ENCODE measurements at places on chromosomes 1 and 21.

DNA sequence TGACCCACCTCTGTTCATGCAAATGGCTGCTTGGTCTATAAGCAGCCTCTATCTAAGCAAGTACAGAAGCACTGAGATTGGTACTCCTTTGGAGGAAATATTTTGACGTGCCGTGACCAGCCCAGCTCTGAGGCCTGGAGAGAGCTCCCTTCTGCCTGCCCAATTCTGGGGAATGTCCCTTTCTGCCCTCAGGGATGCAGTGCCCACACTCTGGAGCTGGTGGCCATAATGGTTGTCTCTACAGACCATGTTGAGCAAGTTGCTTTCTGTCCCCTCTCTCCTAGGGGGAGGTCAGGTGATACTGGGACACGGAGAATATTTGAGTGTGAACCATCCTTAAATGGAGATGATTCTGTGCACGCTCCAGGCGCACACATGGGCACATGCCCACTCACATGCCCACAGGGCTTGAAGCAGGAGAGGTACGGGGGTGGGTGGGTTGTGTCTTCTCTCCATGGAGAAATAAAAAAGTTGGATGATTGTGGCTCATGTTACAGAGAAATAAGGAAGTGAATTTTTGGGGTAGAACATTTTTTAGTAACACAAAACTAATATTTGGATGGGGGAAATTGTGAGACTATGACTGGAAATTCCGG is 13.9 kb upstream of the ALPL start:
- no peak for DNase-seq

DNA sequence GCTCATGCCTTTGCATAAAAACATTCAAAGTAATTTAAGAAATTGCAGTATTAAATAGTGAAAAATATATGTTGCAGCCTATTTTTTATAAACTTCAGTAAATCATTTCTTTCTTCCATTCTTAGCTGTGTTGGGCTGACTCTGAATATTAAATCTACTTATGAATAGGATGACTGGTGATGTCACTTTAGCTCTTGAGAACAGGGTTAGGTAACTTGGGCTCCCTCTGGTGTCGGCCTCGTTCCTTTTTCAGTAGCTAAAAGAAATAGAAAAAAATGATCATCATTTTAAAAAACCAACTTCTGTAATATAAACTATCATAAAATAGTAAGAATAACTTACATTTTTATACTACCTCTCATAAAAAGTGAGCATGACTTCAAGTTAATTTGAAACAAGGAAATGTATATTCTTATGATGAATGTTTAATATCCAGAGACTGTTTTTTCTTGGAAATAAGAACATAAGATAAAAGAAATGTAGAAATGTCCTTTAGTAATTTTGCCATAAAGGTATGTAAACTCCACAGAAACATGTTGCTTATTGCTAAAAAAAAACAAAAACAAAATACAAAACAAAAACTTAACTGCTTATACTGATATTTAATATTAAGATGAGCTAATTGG is 26.8 kb upstream of the NCAM2 start:
- no peak for DNase-seq

DNA sequence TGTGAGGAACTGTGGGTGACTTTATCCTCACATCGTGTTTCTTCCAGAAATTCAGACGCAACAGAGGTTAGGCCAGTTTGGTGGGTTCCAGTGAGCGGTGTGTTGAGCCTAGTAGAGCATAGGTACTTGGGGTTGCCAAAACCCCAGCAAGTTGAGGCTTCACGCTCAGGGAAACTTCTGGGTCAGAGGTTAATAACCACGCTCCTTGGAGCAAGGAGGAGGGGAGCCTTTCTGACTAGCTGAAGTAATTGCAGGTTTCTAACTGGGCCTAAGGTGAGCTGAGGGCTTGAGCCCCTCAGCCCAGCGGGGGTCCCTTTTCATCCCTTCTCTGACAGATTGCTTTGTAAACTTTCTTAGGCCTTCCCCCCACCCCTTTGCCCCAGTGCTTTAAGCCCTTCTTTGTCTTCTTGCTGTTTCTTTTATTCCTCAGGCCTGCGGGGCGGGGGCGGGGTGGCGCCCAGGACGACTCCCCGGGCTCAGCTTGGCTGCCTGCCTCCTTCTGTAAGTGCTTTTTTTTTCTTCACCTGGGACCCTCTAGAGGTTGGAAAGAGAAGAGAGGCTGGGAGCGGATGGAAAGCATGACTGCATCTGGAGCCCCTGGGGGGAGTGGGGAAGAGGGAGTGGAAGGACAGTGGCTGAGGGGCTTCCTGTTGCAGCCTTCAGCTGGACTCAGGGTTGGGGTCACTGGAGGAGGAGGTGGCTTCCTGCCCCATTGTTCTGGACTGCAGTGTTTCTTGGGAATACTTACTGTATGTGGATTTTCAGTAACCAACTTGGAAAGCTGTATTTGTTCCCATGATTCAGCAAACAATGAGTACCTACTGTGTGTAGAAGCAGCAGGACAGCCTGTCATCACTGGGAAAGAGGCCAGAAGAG is 1.3 kb upstream of the ZNF436 start:
- no peak for DNase-seq

DNA sequence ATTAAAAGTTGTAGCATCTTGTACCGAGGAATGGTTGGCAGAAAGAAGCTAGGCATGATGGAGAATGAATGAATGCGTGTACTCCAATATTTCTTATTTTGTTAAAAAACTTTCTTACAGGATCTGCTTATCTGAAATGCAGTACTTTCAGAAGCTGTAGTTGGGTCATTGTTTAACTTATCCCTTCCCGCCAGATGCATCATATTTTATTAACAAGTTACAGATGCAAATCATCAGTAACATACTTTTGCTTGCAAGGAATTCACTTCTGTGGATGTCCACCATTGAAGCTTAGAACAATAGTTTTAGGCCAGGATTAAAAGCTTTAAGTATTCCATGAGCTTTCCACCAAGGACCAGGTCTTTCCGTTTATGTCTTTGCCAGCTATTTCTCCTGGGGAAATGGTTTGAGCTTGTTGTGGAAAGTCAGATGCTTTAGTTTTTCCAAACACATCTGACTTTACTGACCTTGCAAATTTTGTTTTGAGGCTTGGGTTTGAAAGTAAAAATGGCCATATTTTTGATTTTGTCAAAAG is 65.4 kb downstream of the PATJ start:
- DNase-seq = no peak

DNA sequence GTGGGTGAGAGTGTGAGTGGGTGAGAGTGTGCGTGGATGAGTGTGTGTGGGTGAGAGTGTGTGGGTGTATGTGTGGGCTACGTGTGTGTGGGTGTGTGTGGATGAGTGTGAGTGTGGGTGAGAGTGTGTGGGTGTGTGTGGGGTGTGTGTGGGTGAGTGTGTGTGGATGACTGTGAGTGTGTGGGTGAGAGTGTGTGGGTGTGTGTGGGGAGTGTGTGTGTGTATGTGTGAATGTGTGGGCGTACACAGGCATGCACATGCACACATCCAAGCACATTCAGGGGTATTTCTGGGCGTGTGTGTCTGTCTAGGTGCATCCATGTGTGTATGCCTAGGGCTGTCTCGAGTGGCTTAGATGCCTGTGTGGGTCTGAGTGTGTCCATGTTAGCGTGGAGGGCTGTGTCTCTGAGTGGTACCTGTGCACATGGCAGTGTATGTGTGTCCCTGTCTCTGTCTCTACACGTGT is 14.0 kb downstream of the SDC3 start:
- DNase-seq = no peak

DNA sequence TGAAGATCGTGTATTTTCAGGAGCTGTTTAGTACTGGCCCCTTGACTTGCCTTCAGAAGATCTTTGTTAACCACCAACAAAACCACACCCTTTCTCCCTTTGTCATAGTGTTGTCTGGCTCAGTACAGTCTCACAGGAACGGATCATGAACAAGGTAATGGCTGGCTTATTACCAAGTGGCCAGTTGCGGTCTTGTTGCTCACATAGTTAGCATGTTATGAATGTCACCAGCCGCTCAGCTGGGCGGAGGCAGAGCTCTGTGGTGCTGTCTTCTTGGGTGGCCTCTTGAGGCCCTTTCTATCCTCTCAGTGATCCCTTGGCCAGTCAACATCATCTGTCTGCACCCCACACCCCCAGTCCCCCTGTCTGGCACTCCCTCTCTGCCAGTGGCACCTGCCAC is 21.4 kb downstream of the CNIH3 start:
- no peak for DNase-seq

GRCh38 chr1:47332779-47333577 is 612 bp upstream of the CMPK1 start:
- no peak for DNase-seq

- DNase-seq = no peak
Measured at GRCh38 chr1:75745276-75745675, 20.8 kb downstream of the ACADM start.

Measured in activated naive CD8-positive, alpha-beta T cell treated with anti-CD3 and anti-CD28 coated beads, Interleukin-2, amount 50 U/mL, for 16 hours (primary cell).